ENCODE measurements at places on chromosomes 5 and 9. TPM values are rescaled to one million over a fixed set of nuclear protein-coding genes. Genes with fewer than 3 reads are reported as not detected.
A peak's percentile ranks its signal among the peaks of the same experiment; 100 is the strongest.

The TMEM161B gene
- 15.1 TPM for total RNA-seq

GRCh38 chr9:133894377-133895321 is 97.5 kb downstream of the VAV2 start:
- H3K4me3 ChIP-seq, result no peak overlapping the region
- no peaks in the 10 kb centered on the region for H3K4me1 ChIP-seq
- no peaks in the 10 kb centered on the region for H3K36me3 ChIP-seq
- H3K27me3 ChIP-seq, result no peaks in the 10 kb centered on the region

- H3K36me3 ChIP-seq, result no peaks in the 10 kb centered on the region
- peaks cover 34% of the 10 kb centered on the region for H3K4me1 ChIP-seq
- peak; percentile 61 for DNase-seq
- H3K27me3 ChIP-seq, result no peaks in the 10 kb centered on the region
Measured at GRCh38 chr5:179297486-179298180, 47.6 kb downstream of the ADAMTS2 start.

DNA sequence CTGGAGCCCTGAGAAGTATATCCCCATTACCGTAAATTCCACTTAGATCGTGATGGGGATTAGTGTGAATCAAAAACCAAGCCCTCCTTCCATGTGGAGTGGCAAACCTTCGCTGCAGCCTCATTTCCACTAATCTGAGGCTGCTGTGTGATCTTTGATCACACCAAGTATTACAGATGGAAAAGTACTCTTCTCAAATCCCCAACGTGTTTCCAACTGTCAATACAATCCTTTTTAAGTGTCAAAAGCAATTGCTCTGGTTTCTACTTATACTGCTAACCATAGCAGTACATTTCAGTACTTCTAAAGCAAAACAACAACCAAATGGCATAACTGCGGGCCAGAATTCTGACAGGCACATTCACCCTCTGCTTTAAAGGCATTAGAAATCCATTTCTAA is 307.7 kb upstream of the ADAMTS16 start:
- H3K27ac ChIP-seq, result no peak overlapping the region
- no peak overlapping the region for H3K4me3 ChIP-seq
- DNase-seq, result no peak
- H3K36me3 ChIP-seq, result no peaks in the 10 kb centered on the region
- no peaks in the 10 kb centered on the region for H3K27me3 ChIP-seq
- no peaks in the 10 kb centered on the region for H3K4me1 ChIP-seq

The GRXCR2 gene
- not detected for total RNA-seq

- no peak for DNase-seq
- H3K27ac ChIP-seq, result no peak overlapping the region
- H3K27me3 ChIP-seq, result no peaks in the 10 kb centered on the region
- no peak overlapping the region for H3K4me3 ChIP-seq
- H3K4me1 ChIP-seq, result peaks cover 80% of the 10 kb centered on the region
Measured at GRCh38 chr5:172447646-172448365, 6.5 kb downstream of the SH3PXD2B start.

DNA sequence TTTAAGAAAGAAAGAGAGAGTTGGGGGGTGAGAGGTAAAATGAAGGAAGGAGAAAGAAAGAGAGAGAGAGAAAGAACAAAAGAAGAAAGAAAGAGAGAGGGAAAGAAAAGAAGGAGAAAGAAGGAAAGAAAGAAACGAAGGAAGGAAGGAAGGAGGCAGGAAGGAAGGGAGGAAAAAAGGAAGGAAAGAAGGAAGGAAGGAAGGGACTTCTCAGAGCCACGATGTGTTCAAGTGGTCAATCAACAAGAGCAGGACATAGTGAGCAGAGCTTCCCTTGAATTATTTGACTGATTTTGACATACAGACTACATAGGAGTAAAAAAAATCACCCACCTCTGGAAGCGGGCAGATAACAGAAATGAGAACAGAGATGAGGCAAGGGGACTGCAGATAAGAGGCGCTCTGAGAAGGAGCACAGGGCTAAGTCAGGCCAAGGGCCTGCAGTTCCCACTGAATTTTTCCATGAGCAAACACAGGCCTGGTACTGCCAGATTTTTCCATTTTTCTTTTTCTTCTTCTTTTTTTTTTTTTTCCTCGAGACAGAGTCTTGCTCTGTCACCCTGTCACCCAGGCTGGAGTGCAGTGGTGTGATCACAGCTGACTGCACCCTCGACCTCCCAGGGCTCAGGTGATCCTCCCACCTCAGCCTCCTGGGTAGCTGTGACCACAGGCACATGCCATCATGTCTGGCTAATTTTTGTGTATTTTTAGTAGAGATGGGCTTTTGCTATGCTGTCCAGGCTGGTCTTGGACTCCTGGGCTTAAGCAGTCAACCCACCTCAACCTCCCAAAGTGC is 77.7 kb upstream of the IL17B start:
- H3K4me3 ChIP-seq, result no peak overlapping the region
- H3K4me1 ChIP-seq, result peaks cover 65% of the 10 kb centered on the region
- DNase-seq, result no peak
- H3K36me3 ChIP-seq, result no peaks in the 10 kb centered on the region
- H3K27ac ChIP-seq, result peak overlapping the region; percentile 98
- H3K27me3 ChIP-seq, result no peaks in the 10 kb centered on the region

DNA sequence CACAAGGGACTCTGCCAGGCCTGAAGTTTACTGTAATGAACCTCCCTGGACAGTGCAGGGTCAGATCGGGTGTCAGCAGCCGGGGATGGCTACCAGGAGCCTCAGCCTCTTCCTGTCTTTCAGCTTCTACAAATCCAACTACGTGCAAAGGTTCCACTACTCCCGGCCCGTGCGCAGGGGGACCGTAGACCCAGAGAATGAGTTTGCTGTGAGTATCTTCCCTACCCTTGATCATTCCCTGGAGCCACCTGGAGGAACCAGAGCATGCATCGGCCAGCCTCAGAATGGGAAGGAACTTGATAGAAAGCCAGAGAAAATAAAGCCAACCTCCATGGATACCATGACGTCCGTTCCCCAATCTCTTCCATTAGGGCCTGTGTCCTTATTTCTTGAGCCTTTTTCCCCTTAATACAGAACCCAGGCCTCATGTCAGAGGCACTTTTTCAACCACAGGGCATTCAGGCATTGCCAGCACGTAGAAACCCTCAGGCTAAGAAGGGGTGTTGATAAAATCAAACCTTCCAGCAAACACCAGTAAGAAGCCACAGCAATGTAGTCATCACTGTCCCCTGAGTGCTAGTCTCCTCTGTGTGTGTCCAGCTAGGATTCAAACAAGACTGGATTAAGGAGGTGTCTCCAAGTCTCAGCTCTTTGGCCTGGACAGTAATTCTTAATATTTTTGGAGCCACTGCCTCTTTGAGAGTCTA is 49.0 kb upstream of the FOXI1 start:
- no peaks in the 10 kb centered on the region for H3K27me3 ChIP-seq
- H3K36me3 ChIP-seq, result no peaks in the 10 kb centered on the region
- H3K4me1 ChIP-seq, result no peaks in the 10 kb centered on the region
- DNase-seq, result no peak

DNA sequence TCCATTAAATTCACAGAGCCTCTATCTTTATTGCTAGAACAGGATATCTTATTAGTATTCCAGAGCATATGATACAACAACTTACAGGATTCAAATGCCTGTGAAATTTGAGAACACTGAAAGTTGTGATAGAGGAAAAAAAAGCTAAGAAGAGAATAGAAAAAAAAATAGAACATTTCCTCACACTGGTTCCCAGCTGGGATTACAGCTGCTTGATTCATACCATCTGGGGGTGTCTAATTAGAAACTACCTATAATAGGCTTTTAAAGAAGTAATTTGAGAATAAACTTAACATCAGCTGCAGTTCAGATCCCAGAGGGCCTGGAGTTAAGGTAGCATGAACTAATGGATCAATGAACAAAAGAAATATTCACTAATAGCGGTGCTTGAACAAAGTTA is 922.0 kb downstream of the CDH12 start:
- no peak overlapping the region for H3K27ac ChIP-seq
- no peaks in the 10 kb centered on the region for H3K27me3 ChIP-seq
- H3K4me1 ChIP-seq, result no peaks in the 10 kb centered on the region
- no peak for DNase-seq

- H3K4me3 ChIP-seq, result no peak overlapping the region
- no peaks in the 10 kb centered on the region for H3K27me3 ChIP-seq
- DNase-seq, result no peak
- H3K36me3 ChIP-seq, result no peaks in the 10 kb centered on the region
Measured at GRCh38 chr5:112063856-112064255, 306.9 kb upstream of the NREP start.

DNA sequence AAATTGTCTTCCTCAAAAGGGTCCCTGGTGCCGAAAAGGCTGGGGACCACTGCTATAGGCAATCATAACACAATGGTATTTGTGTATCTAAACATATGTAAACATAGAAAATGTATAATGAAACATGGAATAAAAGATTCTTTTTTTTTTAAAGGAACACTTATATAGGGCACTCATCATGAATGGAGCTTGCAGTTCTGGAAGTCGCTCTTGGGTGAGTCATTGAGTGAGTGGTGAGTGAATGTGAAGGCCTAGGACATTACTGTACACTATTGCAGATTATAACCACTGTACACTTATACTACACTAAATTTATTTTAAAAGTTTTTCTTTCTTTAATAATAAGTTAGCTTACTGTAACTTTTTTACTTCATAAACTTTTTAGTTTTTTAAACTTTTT is 176.4 kb downstream of the ARRDC3 start:
- H3K4me3 ChIP-seq, result no peak overlapping the region
- no peaks in the 10 kb centered on the region for H3K27me3 ChIP-seq
- no peaks in the 10 kb centered on the region for H3K36me3 ChIP-seq
- H3K4me1 ChIP-seq, result no peaks in the 10 kb centered on the region
- DNase-seq, result no peak
- no peak overlapping the region for H3K27ac ChIP-seq

DNA sequence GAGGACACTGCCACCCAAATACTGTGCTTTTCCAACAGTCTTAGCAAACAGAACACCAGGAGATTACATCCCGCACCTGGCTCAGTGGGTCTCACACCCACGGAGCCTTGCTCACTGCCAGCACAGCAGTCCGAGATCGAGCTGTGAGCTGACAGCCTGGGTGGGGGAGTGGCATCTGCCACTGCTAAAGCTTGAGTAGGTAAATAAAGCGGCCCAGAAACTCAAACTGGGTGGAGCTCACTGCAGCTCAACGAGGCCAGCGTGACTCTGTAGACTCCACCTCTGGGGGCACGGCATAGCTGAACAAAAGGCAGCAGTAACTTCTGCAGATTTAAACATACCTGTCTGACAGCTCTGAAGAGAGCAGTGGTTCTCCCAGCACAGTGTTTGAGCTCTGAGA is 28.8 kb downstream of the EPB41L4A start:
- no peak for DNase-seq
- H3K27me3 ChIP-seq, result no peaks in the 10 kb centered on the region
- no peak overlapping the region for H3K27ac ChIP-seq
- no peaks in the 10 kb centered on the region for H3K4me1 ChIP-seq
- no peaks in the 10 kb centered on the region for H3K36me3 ChIP-seq

All from sigmoid colon (tissue), 7 donors.